ENCODE measurements at places on chromosomes 3 and 15.

DNA sequence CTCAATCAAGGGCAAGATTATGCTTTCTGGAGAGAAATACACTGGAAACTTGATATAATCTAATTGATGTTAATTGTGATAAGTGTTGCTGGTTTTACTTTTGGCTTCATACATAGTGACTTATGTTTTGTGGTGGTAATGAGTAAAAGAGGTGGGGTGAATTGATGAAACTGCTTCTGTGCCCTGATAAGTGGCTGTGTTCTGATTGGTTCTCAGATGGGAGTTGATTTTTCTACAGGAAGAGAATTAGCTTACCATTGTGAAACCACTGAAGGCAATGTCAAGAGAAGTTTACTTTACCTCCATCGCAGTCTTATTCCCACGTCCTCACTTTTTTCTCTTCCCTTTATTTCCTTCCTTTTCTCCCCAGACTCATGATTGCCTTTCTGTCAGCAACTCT lies 23.8 kb downstream of the TMEM45A start:
- no peak for DNase-seq

DNA sequence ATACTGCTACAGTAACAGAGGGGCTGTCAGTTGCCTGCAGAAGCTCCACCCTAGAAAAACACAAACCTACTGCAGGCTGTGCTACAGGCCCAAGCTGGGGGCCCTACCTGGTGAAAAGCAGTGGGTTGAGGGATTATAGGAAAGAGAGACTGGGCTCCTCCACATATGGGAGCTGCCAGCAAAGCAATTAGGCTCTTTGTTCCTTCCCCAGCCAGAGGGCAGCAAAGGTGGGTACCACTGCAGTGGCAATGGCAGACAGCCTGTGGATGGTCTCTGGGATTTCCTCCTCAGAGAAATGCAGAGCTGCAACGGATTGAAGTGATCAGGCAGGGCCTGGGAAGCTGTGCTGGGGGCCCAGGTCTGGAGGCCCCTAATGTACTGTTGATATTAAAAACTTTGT lies 19.1 kb upstream of the DNAAF4 start:
- DNase-seq, result no peak

DNA sequence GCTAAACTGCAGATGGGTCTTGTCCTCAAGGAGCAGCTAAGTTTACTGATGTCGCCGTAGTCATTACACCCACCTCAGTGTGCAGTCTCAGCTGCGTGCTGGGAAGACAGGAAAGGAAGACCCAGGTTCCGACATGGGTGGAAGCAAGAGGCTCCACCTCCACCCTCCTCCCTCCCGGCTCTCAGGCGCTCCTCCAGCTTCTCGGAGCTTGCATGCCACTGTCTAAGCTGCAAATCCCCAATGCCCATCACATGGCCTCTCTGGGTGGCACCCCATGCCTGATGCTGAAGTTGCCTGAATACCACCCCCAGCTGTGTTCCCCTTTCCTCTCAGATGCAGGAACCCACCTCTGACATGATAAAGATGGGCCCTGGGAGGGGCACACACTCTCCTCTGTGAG lies 58.5 kb downstream of the MGLL start:
- DNase-seq, result no peak

DNA sequence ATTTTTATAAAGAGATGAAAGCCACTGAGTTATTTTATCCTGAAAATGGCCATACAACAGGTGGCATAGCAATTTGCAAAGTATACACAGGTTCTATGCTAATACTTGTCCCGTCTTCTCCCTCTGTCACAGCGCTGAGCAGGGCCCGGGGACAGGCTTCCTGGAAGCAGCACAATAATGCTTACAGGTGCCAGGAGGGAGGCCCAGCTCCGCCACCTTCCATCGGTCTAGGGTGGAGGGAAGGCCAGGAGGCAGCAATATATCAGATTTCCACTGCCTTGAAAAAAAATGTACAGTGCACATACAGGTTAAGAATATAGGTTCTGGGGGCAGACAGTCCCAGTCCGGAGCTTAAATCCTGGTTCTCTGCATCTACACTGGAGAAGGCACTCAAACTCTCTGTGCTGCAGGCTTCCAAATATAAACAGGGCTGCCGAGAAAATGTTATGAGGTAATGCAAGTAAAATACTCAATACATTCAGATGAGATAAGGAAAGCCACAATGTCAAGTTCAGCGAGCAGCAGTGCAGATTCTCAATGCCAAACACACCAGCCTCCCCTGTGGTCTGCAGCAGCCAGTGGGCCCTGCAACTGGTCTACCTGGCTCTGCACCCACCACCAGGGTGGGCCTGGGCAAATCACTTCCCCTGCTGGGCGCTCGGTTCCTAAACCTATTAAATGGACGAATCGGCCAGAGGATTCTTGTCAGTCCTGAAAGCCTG lies 189.6 kb downstream of the XXYLT1 start:
- no peak for DNase-seq

DNA sequence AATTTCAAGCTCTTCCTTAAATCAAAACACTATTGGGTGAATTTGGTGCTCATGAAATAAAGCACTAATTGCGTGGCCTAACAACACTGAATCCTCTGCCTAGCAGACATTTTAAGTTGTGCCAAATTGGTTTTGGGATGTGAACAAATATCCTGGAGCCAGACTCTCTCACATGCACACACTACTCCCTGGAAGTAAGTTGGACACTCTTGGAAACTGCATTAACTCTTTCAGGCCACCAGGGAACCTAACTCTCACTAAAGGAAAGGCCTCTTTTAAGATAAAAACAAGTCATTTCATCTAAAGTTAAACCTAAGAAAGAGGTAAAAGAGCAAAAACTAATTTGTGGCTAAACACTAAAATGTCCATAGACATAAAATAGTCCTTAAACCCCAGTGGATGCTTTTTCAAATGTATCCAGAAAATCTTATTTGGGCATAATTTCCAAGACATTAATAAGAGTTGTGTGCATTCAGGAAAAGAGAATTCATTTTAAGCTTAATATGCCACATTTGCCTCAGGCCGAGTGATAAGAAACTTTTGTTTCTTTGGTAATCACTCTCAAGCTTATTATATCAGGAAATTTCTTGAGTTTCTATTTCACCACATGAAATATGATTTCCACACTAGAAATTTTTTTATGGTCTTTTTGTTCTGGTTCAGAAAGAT lies 61.8 kb downstream of the ZBTB20 start:
- DNase-seq, result no peak
